Activated CD4-positive, alpha-beta T cell treated with anti-CD3 and anti-CD28 coated beads for 48 hours (primary cell): ENCODE measurements at places on chromosomes 1 and 21.

- no peak for DNase-seq
Observed at GRCh38 chr1:172347416-172347815, 73.1 kb upstream of the C1orf105 start.

GRCh38 chr1:34529935-34530859 is 224.7 kb upstream of the GJB5 start:
- DNase-seq, result no peak

DNA sequence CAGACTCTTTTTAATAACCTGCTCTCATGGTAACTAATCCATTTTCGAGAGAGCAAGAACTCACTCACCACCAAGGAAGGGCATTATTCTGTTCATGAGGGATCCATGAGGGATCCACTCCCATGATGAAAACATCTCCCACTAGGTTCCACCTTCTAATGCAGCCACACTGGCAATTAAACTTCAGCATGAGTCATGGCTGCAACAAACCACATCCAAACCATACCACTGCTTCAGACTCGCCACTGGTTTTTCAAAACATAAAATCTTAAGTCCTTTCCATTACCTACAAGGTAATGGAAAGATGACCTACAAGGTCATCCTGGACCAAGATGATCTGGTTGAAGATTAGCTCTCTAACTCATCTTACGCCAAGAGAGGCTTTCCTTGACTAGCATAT is 405.1 kb downstream of the VAV3 start:
- DNase-seq, result no peak

GRCh38 chr1:184824691-184825323 is 70.1 kb upstream of the EDEM3 start:
- DNase-seq, result no peak

DNA sequence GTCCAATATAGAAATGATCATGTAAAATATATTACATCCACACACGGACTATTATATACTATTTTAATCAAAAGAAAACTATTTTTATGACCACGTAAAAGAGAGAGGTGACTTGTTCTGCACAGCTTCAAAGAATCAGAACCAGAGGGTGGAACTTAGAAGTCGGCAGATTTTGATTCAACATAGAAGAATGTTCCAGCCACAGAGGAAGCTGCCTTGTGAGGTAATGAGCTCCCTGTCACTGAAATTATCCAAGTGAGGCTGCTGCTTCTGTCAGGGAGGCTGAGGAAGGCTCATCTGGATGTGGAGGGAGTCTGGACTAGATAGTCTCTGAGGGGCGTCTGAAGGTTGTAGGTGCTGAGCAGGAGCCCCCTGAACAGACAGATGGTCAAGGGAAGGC is 2.7 kb downstream of the PLEKHA6 start:
- no peak for DNase-seq

DNA sequence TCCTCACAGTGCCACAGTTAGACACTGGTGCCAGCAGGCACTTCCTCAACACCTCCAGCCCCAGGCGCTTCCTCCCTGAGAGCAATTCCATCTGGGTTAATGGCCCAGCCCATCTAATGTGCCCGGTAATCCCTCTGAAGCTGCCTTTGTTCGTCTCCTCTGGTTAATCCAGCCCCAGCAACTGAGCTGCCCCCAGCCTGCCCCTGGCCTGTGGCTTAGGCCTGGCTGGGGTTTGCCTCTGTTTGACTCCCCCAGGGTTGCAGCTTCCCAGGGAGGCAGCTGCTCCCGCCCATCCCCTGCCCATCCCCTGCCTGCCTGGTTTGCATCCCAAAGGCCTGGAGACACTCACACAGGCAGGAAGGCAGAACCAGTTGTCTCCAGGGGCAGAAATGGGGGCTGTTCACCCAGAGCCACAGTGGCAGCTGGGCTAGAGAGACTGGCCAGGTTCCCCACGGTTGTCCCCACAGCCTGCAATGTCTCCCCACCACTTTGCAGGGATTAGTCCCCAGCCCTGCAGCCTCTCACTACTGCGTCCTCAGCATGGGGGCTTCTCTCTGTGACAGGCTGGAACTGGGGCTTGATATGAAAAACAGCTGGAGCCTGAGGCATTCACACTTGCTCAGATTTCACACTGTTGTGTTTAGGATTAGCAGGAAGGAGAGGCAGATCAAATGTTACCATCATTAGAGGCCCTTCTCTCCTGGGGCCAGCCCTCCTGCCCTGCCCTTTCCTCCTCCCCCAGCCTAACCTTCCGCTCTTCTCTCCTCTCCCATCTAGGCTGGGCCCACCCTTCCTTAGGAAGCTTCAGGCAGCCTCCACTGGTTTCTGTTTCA is 120.2 kb downstream of the TLR5 start:
- DNase-seq, result no peak

GRCh38 chr1:56821462-56821797 is 2.2 kb upstream of the FYB2 start:
- no peak for DNase-seq

DNA sequence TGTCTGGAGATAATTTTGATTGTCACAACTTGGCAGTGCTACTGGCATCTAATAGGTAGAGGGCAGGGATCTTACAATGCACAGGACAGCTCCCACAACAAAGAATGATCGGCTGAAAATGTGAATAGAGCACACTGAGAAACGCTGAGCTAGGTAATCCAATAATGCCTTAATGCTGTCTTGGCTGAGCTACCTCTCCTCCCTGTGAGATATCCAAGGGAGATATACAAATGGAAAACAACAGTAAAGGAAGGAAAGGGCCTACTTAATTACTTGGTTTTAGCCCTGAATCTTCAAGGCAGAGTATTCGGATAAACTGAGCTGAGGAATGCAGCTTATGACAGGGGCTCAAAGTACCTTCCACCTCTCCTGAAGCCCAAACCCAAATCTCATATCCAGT is 2.9 kb downstream of the DNASE2B start:
- no peak for DNase-seq

GRCh38 chr1:166197141-166197540 is 30.3 kb upstream of the FAM78B start:
- no peak for DNase-seq

GRCh38 chr1:197917805-197918651 is 856 bp downstream of the LHX9 start:
- DNase-seq, result peak; percentile 41

- DNase-seq, result no peak
Observed at GRCh38 chr1:15810073-15810472, 2.6 kb upstream of the UQCRHL start.

- DNase-seq, result no peak
Observed at GRCh38 chr1:214022810-214023425, 35.1 kb downstream of the PROX1 start.

DNA sequence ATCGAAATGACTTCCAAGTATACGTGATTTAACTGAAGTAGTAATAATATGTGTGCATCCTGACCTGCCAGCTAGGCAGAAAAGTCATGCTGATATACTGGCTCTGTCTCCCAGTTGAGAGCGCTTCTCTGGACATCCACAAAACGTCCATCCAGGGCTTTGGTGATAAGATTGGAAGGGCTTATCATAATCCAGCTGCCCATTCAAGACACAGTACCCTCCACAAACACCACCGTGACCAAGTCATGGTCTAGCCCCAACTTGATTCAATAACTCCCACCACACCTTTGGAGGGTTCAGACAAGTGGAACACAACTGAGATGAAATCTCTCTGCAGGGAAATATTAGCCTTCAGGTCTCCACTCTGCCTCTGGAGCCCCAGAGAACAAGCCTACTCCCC is 76.2 kb downstream of the CD46 start:
- DNase-seq, result no peak

DNA sequence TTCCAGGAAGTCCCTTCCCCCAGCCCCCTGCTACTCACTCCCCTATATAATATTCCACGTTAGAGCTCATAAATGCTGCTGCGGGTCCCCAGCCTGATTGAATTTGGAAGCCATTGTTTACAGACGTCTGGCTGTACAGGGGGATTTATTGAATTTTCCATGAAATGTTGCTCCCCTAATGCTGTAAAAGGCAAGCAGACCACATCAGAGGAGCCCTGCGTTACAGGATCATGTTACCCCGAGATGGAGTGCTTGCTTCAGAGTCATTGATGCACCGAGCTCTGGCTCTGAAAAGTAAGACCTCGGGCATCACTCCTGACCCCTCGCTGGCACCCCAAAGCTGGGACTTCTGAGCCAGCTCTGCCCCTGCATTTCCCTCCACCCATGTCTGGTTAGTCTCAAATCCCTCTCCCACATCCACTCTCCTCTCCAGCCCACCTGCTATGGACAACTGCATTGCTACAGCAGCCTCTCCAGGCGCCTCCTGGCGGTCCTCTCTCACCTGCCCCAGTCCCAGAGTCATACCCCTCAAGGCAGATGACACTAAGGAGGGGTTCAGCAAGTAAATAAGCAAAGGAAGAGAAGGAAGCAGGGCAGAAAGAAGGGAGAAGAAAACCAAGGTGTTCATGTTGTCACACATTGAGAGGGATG is 127.8 kb downstream of the TMEM53 start:
- DNase-seq, result no peak
